ENCODE measurements at places on chromosomes 2 and 18. TPM values are rescaled to one million over a fixed set of nuclear protein-coding genes. Genes with fewer than 3 reads are reported as not detected.

Gene REV1
- 48.4 TPM for total RNA-seq

Gene TMEM150A
- total RNA-seq = 5.3 TPM

Gene RRM2
- 355 TPM for total RNA-seq

Gene LDLRAD4
- total RNA-seq = 40.3 TPM

Gene DOK6
- not detected for total RNA-seq

Gene CHRND
- total RNA-seq = not detected

Gene TLK1
- total RNA-seq = 89.9 TPM

Gene RFTN2
- total RNA-seq = 0.08 TPM

Gene ANO7
- 1.4 TPM for total RNA-seq

Gene COX7A2L
- total RNA-seq = 88.0 TPM

Gene SLC38A11
- total RNA-seq = not detected

Gene C2orf66
- total RNA-seq = not detected

Gene TXNDC2
- total RNA-seq = not detected

Gene RGPD3
- total RNA-seq = 0.14 TPM

Gene IL1F10
- total RNA-seq = not detected

Gene DNMT3A
- 76.7 TPM for total RNA-seq

Gene ACSL3
- total RNA-seq = 47.7 TPM

Gene IL1R2
- total RNA-seq = not detected

Gene UGT1A6
- total RNA-seq = not detected

Gene MPP4
- not detected for total RNA-seq

Gene REG1B
- not detected for total RNA-seq

Gene HOXD12
- total RNA-seq = not detected

Gene CWC22
- 22.2 TPM for total RNA-seq

Gene LYPD6B
- total RNA-seq = not detected

Gene SUMO1
- 85.5 TPM for total RNA-seq

Gene TMSB10
- total RNA-seq = 4,653 TPM

Gene STARD6
- total RNA-seq = not detected

Gene CYP1B1
- total RNA-seq = 9.7 TPM

Gene SATB2
- 0.06 TPM for total RNA-seq

Gene VWC2L
- total RNA-seq = not detected

Gene PROKR1
- not detected for total RNA-seq

Gene AQP12B
- total RNA-seq = not detected

Gene IL36G
- total RNA-seq = not detected

Gene SCN1A
- not detected for total RNA-seq

Gene ELOA2
- not detected for total RNA-seq

Gene ODC1
- total RNA-seq = 43.8 TPM

Gene DPYSL5
- total RNA-seq = not detected

Measured in activated naive CD8-positive, alpha-beta T cell treated with anti-CD3 and anti-CD28 coated beads, Interleukin-2, amount 10 ng/mL, durations not matched to agents 7 days and 5 days (primary cell).